Right renal cortex interstitium (tissue), 3 donors: ENCODE measurements at places on chromosomes 6 and 20. TPM values are rescaled to one million over a fixed set of nuclear protein-coding genes. Genes with fewer than 3 reads are reported as not detected.

HS3ST5 gene
- polyA plus RNA-seq: 0.83 TPM

VARS2 gene
- polyA plus RNA-seq: 35.0 TPM

GHRH gene
- polyA plus RNA-seq: not detected

CHRNA4 gene
- polyA plus RNA-seq: 5.0 TPM

PDE7B gene
- polyA plus RNA-seq: 9.2 TPM

KIF25 gene
- 0.50 TPM for polyA plus RNA-seq

CASS4 gene
- 3.6 TPM for polyA plus RNA-seq

- no peak for DNase-seq
These were observed 29.8 kb downstream of the TRMT6 start for GRCh38 chr20:5920581-5920980.

GRCh38 chr6:1837826-1838225, 228.1 kb downstream of the FOXC1 start:
- DNase-seq: no peak

- DNase-seq: no peak
These were observed 24.5 kb downstream of the FAM110A start for GRCh38 chr20:858011-858410.

- DNase-seq: no peak
These were observed 20.7 kb downstream of the C6orf15 start for GRCh38 chr6:31091680-31092079.

DNA sequence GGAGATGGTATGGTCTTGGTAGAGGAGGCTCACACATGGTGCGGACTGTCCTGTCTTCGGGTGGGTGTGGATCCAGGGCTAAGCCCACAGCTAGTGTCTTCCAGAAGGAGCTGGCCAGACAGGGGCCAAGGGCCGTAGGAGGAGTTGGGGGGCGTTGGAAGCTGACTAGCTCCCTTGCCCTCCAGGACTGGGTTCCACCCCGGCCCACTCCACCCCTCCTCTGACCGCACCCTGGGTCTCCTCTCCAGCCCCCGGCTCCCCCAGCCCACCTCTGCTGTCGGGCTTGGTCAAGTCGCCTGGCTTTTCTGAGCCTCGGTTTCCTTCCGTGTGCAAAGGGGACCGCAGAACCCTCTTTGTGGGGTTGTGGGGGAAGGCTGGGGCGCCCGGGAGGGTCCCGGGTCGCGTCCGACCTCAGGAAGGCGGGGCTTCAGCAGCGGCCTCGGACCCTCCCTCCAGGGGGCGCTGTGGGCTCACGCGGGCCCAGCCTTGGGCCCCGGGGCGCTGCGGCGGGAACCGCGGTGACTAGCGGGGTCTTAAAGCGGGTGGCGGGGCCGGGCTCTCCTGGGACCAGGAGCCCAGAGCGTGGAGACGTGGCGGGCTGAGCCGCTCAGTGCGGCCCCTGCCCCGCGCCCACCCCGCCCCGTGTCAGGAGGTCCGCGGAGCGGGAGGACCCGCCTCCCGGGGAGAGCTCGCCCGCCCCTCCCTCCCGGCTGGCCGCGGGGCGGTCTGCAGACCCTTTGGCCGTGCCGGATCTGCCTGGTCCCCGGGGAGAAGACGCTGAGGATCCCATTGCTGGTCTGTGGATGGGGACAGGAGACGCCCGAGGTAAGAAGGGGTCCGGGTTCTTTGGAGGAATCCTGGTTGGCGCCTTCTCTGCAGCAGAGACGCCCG, 5.4 kb downstream of the NPBWR2 start:
- DNase-seq: no peak

DNA sequence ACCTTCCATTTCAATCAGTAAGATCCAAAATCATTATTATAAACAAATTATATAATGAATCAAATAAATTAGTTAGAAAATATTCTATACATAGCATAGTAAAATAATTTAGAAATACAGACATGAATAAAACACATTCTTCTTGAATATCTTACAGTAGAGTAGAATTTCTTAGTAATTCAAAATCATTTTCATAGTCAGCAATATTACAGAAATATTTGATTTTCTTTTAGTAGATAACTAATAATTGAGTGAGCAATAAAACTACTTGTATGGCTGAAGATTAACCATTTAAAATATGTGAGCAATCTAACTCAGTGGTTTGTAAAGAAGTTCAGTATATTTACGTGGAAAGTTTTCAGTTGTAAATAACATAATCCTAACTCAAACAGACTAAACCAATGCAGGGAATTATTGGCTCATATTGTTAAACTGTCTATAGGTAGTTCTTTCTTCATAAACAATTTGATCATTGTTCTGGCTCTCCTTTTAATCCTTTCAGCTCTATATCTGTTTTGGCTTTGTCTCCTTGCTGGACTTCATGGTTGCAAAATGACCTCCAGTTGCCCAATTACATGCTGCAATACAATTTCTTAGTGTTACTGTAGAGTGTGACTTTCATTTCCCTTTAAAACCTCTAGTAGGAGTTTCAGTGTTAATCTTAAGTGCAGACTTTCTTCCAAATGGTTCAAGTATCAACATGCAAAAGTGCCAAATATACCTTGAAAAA, 307.5 kb downstream of the EYS start:
- no peak for DNase-seq

- no peak for DNase-seq
These were observed 230.1 kb downstream of the TFAP2C start for GRCh38 chr20:56859039-56859800.

GRCh38 chr6:42400886-42401612, 50.7 kb downstream of the TRERF1 start:
- DNase-seq: no peak

- no peak for DNase-seq
These were observed 12.2 kb downstream of the SUN5 start for GRCh38 chr20:32991792-32992641.

GRCh38 chr6:21037453-21037852, 503.2 kb downstream of the CDKAL1 start:
- DNase-seq: no peak

DNA sequence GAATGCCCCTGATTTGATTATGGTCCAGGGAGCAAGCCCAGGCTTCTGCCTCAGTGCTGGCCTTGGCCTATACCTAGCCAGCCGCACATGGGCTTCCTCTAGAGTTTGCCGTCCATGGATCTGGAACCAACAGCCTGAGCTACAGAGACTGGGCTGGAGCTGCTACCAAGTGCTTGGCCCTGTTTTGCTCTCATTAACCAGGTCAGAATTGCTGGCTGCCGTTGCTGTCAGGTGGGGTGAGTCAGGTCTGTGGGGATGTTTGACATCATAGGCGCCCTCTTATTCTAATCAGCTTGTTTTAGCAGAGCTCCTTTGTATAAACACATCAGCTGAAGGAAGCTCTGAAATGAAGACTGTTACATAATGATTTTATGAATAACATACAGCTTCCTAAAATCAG, 83.1 kb upstream of the PHACTR2 start:
- no peak for DNase-seq

DNA sequence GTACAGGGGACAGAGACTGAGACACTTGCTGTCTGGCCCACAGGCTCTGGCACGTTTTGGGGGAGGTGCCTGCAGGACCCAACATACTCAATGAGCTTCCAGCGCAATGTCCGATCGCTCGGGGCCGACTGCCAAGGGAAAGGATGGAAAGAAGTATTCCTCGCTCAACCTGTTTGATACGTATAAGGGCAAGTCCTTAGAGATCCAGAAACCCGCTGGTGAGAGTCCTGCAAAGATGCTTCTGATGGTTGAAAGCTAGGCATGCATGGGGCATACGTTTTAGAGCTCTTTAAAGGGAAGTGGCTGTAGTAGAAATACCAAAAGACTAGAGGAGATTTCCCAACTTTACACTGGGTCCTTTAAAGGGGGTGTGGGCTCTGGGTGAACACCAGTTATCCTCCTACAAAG, 2.2 kb downstream of the PRRC2A start:
- DNase-seq: no peak

GRCh38 chr6:111367393-111368088, 115.5 kb downstream of the REV3L start:
- DNase-seq: no peak

DNA sequence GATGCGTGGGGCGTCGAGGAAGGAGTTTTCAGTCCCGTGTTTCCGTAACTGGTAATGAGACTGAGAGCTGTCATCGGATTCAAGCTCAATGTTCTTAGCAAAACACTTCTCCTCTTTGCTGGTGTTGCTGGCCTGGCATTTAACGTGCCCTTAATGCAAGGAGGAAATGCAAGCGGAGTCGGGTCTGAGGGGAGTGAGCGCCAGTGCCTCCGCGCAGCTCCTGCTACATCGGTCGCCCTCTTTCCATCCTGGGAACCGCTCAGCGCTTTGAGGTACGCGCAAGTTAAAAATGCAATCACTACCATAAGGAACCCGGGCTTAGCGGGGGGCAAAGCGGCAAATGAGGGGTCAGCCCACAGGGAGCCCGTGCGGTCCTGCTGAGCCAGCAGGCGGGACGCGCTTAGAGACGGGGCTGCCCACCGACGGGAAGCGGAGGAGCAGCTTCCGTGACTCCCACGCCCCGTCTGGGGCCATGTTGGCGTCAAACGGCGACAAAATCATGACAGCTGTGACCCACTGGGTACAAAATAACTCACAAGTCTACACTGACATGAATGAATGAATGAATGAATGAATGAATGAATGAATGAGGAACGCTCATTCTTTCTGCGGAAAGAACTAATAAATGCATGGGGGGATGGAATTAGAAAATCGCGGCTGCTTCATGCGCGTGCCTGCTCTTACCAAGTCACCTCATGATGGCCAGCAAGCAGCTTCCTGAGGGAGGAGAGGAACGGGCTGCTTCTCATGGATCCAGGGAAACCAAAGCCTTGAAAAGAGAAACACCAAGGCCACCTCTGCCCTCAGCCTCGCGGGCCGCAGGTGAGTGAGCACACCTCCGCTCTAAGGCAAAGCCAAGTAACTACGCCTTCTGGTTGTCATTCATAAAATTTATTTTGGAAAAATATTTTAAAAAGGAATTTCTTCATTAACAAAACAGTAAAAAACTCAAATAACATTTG, 9.3 kb downstream of the DLL1 start:
- no peak for DNase-seq

DNA sequence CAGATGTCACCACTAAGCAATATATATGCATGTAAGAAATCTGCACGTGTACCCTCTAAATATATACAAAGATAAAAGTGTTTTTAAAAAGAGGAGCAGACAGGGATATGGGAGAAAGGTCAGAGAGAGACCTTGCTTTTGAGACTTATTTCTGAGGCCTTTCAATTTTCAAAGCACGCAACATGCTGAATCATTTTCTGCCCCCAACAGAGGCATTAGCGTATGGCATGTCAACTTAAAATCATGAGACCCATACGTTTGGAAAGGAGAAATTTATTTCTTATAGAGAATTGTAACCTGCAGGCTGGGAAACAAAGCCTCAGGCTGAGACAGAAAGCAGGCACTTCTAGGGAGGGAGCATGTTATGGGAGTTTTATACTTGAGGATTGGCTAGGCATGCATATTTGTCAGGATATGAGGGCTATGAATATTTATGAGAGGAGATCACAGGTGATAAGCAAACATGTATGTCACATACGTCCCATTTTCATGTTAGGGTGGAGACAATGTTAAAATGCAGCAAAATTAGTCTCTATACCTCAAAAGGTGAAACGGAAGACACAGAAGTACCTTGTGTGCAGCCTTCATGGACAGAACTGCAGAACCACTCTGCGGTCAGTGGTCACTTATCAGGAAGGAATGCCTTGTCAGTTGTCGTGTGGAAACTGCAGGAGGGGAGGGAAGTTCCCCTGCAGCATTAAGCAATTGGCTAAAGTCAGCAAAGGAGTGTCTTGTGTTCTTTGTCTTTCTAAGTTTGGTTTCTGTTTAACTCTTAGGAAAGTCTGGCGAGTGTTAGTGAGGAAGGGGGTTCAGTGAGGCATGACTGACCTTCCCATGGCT, 6.3 kb upstream of the GABRR2 start:
- DNase-seq: no peak

GRCh38 chr20:23027721-23028120, 7.4 kb upstream of the SSTR4 start:
- no peak for DNase-seq

DNA sequence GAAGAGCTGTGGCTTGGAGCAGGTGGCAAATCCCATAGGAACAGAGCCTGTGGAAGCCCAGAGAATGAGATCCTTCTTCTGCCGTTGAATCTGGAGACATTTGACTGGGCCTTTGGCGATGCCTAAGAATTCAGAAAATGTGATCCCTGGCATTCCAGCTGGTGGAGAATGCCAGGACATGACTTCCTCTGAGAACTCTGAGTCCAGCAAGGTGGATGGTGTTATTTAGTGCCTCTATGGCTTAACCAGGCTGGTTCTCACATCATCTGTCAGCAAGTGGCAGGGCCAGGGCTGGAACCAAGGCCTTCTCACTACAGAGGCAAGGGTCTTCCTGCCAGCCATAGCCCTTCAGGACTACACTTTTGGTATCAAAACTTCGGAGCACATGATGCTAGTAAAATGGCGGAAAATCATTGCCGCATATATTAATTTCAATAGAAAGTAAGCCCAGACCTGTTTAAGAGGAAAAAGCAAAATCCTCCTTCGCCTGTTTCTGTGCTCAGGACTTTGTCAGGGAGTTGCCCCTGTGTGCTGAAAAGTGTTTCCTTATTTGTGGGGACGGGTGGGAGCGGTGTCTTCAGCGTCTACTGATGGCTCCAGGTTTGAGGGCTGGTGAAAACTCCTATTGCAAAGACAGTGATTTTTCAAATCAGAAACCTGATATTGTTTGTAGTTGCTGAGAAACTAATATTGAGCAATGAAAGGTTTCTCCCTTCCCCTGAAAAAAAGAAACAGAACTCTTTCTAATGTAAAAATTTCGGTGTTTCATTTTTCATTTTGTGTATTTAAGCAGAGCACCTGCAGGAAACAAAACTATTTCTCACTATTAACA, 23.9 kb downstream of the DUSP22 start:
- DNase-seq: no peak

- DNase-seq: no peak
These were observed 307.2 kb downstream of the HIVEP2 start for GRCh38 chr6:142637624-142638351.

DNA sequence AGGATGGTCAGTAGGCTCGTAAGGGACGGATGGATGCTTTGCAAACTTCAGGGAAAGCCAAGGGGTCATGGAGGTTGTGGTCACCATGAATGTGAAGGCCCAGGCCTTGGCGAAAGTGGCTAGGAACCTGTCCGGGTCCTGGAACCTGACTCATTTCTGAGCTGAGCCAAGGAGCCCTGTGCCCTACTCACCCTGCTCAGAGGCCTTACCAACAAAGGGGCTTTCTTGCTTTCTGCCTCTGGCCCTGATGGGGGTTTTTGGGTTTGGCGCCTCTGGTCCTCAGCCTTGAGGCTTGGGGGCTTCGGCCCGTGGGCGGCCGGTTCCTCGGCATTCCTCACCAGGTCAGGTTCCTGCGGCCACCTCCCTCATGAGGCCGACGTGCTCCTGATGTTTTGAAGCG, 155.1 kb downstream of the DTNBP1 start:
- DNase-seq: no peak
